HCT116 (cell line): ENCODE measurements at places on chromosomes 16 and 17. TPM values are rescaled to one million over a fixed set of nuclear protein-coding genes. Genes with fewer than 3 reads are reported as not detected.
A peak's percentile ranks its signal among the peaks of the same experiment; 100 is the strongest.

Gene GDPD1
- 13.7 TPM for total RNA-seq

Gene VMO1
- 0.76 TPM for total RNA-seq

Gene C16orf82
- total RNA-seq, result not detected

Gene CTDNEP1
- 143 TPM for total RNA-seq

Gene GHDC
- 13.2 TPM for total RNA-seq

Gene LMF1
- total RNA-seq, result 12.8 TPM

Gene DLX3
- not detected for total RNA-seq

Gene SOX15
- total RNA-seq, result 0.69 TPM

Gene GINS2
- 53.3 TPM for total RNA-seq

Gene KRTAP2-3
- total RNA-seq, result 6.3 TPM

Gene NPIPB2
- 10.7 TPM for total RNA-seq

DNA sequence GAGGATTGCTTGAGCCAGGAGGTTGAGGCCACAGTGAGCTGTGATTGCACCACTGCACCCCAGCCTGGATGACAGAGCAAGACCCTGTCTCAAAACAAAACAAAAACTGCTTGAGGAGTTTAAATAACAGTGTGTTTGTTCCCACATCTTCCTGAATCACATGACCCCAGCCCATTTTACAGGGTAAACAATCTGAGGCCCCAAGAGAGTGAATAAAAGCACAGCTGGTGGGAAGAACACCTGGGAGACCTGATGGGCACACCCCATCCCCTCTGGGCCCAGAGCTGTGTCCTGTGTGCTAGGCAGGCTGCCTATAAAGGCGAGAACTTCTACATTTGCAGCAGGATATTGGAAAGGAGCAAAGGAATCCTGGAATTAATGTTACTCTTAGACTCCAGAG, 69.6 kb downstream of the PLXDC1 start:
- no peak for DNase-seq

DNA sequence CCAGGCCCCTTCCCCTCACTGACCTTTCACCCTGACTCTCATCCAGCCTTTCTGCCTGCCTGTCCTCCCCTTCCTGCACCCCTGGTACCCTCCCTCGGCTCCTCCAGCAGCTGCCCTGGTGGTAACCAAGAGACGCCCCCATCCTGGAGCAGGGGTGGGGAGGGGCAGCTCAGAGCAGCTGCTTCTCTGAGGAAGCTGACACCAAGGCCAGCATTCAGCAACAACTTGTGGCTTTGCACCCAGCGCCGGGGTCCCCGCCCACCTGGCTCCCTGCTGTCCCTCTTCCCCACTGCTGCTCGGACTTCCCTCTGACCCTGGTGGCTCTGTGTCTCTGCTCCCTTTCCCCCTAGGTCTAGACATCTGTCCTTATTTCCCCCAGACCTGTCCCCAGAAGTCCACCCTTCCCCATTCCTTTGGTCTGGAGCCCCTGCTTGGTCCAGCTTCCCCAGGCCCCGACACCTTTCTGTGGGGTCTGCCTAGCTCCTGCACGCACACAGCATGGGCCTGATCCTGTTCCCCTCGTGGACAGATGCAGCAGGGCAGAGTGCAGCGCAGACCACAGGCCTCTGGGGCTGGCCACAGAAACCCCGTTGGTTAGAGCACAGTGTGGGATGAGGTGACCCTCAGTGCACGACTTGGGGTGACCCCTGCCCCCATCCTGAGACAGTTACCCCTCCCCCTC, 1.2 kb upstream of the ATP2A1 start:
- DNase-seq, result no peak

- peak; percentile 34 for DNase-seq
Observed at GRCh38 chr17:31067691-31068184, 27.0 kb upstream of the NF1 start.

- DNase-seq, result no peak
Observed at GRCh38 chr17:15493693-15494035, 26.2 kb upstream of the CDRT4 start.

GRCh38 chr16:53789137-53789536, 85.2 kb downstream of the FTO start:
- DNase-seq, result no peak

DNA sequence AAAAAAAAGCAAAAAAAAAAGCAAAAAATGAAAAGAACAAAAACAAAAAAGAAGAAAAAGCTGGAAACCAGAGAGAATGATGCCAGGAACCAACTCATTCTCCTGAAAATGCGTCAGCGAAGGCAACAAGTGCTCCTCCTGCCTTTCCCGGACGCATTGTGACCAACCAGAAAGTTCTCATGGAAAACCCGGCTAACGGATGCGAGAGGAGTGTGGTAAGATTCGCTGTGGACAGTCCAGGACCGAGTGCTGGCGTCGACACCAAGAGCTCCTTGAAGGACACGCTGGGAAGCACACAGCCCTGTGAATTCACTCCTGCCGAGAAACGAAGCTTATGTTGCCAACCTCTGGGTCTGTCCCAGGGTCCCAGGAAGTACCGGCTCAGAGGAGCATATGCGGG, 43.4 kb downstream of the METRNL start:
- no peak for DNase-seq

GRCh38 chr17:43334738-43335402, 63.9 kb upstream of the ARL4D start:
- no peak for DNase-seq

GRCh38 chr17:55456307-55457240, 34.9 kb upstream of the MMD start:
- DNase-seq, result no peak

GRCh38 chr16:50695017-50696000, 1.9 kb downstream of the NOD2 start:
- DNase-seq, result no peak

- DNase-seq, result no peak
Observed at GRCh38 chr17:2703606-2704005, 8.0 kb downstream of the CLUH start.

GRCh38 chr16:73286346-73287267, 238.7 kb upstream of the ZFHX3 start:
- DNase-seq, result no peak

GRCh38 chr16:9797306-9797705, 384.9 kb downstream of the GRIN2A start:
- no peak for DNase-seq

GRCh38 chr16:49750341-49751000, 105.4 kb downstream of the ZNF423 start:
- no peak for DNase-seq

DNA sequence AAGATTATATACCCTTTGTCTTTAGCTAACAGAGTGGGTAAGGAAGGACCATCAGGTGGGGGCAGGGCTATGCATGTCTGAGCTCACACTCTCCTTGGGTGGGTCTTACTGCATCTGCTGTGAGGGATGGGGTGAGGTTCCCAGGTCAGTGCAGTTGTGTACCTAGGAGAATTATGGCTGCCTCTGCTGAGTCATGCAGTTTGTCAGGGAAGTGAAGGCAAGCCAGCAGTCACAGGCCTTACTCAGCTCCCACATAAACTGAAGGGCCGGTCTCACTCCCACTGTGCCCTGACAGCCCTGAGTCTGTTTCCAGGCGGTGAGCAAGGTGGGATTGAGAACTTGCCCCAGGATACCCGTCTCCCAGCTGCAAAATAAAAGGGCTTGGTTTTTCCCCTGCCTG, 328.6 kb downstream of the MAP2K6 start:
- no peak for DNase-seq

DNA sequence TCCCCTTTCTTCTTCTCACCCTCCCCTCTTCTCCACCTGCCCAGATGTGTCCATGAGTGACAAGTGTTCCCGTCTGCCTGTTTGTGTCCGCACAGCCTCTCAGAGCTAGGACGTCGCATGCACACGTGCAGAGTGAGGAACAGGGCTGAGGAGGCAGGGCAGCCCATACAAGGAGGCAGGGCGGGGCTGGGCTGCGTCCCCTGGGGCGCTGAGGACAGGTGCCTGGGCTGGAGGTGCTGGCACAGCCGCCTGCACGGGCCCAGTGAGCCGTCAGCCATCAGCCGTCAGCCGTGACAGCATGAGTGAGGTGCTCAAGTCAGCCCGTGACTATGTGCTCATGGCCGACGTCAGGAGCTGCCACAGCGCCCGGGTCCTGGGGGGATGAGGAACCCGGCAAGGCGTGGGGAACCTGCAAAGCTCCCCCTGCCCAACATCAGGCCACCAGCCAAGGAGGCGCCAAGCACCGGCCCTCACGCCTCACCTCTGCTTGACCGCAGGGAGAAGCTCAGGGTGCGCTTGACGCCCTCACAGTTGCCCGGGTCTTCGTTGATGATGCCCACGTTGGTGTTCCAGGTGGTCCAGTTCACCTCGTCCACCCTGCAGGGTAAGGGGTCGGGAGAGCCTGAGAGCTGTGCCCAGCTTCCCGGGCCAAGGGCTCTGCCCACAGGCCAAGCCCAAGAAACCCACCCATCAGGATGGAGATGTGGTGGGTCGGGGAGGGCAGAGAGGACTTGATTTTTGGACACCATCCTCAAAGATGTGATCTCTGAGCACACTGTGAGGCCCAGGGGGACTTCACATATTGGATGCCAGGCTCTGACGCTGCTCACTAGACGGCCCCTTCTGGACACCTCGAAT, 13.7 kb upstream of the TRPV3 start:
- DNase-seq, result no peak

DNA sequence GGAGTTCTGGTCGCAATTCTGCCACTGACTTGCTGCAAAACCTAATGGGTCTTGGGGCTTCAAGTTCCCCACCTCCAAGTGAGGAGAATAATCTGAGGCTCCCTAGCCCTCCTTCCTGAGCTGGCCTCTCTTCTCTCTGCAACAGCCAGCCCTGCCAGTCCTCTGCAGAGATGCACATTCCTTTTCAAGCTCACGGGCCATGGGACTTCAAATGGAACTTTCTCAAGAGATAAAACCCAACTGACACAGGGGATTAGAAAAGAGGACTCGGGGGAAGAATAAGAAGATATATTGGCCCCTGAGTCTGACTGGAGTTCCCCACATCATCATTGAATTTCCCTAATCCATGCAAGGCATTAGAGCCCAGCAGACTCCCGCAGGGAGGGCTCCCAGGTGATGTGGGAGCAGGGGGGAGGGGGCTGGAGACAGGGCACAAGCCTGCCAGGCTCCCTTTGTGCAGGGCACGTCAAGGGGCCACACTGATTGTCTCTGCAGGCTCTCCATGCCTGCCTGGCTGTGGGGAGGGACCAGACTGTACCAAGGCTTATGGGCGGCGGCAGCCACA, 131.0 kb downstream of the CCDC144A start:
- DNase-seq, result no peak
